ENCODE measurements at places on chromosomes 12 and 14. TPM values are rescaled to one million over a fixed set of nuclear protein-coding genes. Genes with fewer than 3 reads are reported as not detected.

NOS1 gene
- not detected for total RNA-seq

LTBP2 gene
- total RNA-seq: 0.05 TPM

BDKRB2 gene
- total RNA-seq: not detected

GRCh38 chr12:8493084-8493483, 20.2 kb upstream of the CLEC4D start:
- peak; percentile 42 for DNase-seq

Data from activated T-helper 1 cell treated with anti-CD3 and anti-CD28 coated beads, Interleukin-12 subunit alpha, Interleukin-12 subunit beta, Interleukin-2, Interleukin-4 antibody, amounts not matched to agents 30 ng/mL and 10 ng/mL and 1 ng/mL, durations not matched to agents 14 hours and 24 hours and 36 hours (primary cell).